ENCODE measurements at places on chromosomes 3 and 15.

DNA sequence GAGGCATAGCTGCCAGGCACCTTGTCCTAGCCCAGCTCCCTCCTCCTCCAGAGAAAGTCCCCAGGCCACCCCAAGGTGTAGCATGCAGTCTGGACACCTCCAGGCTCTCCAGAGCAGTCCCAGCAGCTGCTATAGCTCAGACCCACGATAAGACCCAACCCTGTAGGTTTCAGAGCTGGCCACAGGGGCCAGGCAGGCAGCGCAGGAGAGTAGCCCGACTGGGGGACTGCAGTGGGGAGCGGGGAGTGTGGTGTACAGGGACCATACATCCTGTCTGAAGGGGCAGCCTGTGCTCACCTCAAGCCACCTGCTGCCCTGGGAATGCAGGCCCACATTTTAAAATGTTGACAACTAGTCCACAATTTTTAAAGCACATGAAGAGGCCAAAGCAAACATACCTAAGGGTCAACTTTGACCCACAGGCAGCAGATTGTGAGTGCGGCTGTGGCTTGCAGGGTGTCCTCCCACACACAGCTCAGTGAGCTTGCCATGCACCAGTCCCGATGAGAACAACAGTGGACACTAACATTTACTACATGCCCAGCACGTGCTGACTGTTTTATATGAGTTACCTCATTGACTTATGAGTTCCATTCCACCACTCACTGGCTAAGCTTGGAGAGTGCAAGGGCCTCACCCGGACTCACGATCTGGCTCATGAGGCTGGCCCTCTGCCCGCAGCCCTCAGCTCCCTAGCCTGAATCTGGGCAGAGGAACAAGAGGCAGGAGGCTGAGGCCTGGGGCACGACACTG, 81.4 kb downstream of the DNAJB8 start:
- no peak for DNase-seq

GRCh38 chr3:129182390-129183185, 1.1 kb downstream of the CNBP start:
- DNase-seq: peak; percentile 50

- DNase-seq: peak; percentile 84
Observed at GRCh38 chr3:71684757-71685386, 40.3 kb downstream of the EIF4E3 start.

DNA sequence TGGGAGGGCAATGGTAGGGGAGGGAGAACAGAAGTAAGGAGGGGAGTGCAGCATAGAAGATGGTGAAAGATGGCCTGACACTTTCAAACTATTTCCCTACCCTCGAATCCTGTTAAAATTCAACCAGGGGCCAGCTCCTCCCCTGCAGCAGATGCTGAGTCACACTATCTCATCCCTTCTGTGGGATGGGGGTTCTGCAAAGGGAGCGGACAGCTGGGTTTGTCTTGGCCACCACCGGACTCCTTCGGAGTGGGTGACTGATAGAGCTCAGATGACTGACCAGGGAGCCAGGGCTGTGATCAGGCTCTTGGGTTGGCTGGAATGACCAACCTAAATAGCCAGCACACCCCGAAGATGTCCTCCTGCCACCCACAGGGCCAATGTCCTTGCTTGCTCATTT, 33.6 kb upstream of the TMCC1 start:
- no peak for DNase-seq

DNA sequence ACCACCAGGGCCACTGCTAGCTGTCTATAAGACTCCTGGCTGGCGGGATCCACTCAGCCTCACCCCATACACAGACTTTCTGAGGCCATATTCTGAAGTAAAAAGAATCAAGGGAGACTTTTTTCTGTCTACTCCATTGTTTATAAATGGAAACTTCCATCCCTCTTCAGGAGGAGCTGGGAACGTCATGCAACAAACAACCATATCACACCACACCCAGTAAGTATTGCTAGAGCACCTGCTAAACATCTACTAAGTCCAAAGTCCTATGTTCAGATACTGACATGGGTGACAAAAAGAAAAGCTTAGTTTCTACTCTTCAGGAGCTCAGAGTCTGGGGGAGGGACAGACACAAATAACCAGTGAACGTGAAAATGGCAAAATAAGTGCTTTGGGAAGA, 324.8 kb upstream of the ONECUT1 start:
- no peak for DNase-seq
